Chondrocyte (in vitro differentiated cells): ENCODE measurements at places on chromosomes 3 and 15.

- no peaks in the 10 kb centered on the region for H3K27me3 ChIP-seq
- no peaks in the 10 kb centered on the region for H3K4me1 ChIP-seq
- no peak overlapping the region for H3K4me3 ChIP-seq
- no peak for DNase-seq
Measured at GRCh38 chr3:26353097-26353496, 269.5 kb upstream of the LRRC3B start.

GRCh38 chr3:134929976-134930375 is 134.9 kb downstream of the EPHB1 start:
- H3K4me1 ChIP-seq: no peaks in the 10 kb centered on the region
- no peak overlapping the region for H3K27ac ChIP-seq
- no peak overlapping the region for H3K4me3 ChIP-seq
- no peaks in the 10 kb centered on the region for H3K36me3 ChIP-seq
- DNase-seq: no peak

DNA sequence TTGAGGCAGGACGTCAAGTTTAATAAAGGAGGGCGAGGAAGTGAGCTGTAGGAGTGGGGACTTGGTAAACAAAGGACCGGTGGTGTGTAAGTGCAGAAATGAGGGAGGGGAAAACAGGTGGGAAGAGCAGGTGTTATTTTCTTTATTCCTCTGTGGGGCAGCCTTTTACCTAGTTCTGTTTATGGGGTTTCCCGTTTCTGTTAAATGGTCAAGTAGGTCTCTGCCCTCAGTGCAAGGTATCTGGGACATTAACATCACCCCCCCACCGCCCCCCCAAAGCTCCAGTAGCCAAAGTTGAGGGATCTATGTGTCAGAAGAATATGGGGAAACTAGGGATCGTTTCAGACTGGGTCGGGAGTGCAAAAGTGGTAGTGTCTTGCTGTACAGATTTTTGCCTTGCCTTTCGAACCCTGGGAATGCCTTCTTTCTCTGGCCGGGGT is 893 bp downstream of the MGA start:
- H3K4me1 ChIP-seq: peaks cover 43% of the 10 kb centered on the region
- peak overlapping the region; percentile 86 for H3K4me3 ChIP-seq
- no peak for DNase-seq
- peak overlapping the region; percentile 97 for H3K27ac ChIP-seq
- no peaks in the 10 kb centered on the region for H3K36me3 ChIP-seq

GRCh38 chr3:172154768-172155664 is 115.6 kb downstream of the FNDC3B start:
- peaks cover 85% of the 10 kb centered on the region for H3K4me1 ChIP-seq
- no peaks in the 10 kb centered on the region for H3K27me3 ChIP-seq
- peaks cover 11% of the 10 kb centered on the region for H3K36me3 ChIP-seq
- H3K27ac ChIP-seq: peak overlapping the region; percentile 99
- DNase-seq: no peak
- no peak overlapping the region for H3K4me3 ChIP-seq

DNA sequence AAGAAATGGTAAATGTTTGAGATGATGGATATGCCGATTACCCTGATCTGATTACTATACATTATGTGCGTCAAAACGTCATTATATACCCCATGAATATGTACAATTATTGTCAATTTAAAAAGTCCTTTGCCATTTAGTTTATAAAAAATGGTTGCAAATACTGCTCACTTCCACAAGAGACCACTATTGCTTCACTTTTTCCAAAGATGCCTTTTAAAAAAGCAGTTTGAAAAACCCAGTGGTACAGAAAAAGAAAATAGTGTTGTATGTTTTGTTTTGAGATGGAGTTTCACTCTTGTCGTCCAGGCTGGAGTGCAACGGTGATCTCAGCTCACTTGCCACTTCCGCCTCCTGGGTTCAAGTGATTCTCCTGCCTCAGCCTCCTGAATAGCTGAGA is 39.3 kb downstream of the EDEM1 start:
- H3K36me3 ChIP-seq: no peaks in the 10 kb centered on the region
- no peak for DNase-seq
- no peak overlapping the region for H3K4me3 ChIP-seq
- H3K27me3 ChIP-seq: peaks cover 12% of the 10 kb centered on the region
